GM23248 (cell line): ENCODE measurements at places on chromosomes 5 and 9. TPM values are rescaled to one million over a fixed set of nuclear protein-coding genes. Genes with fewer than 3 reads are reported as not detected.

The ANKRD18A gene
- not detected in 2 replicates for total RNA-seq

The HBEGF gene
- 7.5 and 9.5 TPM in 2 replicates for total RNA-seq

The PAEP gene
- not detected in 2 replicates for total RNA-seq

The NUP155 gene
- total RNA-seq: 23.9 and 24.2 TPM in 2 replicates

The RFX3 gene
- 0.51 and 1.9 TPM in 2 replicates for total RNA-seq

The IRX4 gene
- not detected in 2 replicates for total RNA-seq

The KIF20A gene
- 26.0 and 27.3 TPM in 2 replicates for total RNA-seq

The RAB3C gene
- total RNA-seq: not detected in 2 replicates

The SLC1A1 gene
- total RNA-seq: 45.4 and 47.6 TPM in 2 replicates

The OR13F1 gene
- not detected in 2 replicates for total RNA-seq

The GLRA1 gene
- not detected in 2 replicates for total RNA-seq

The GRPEL2 gene
- 26.3 and 27.0 TPM in 2 replicates for total RNA-seq

The TAS2R1 gene
- total RNA-seq: not detected in 2 replicates

The C9orf43 gene
- 0.13 and 0.76 TPM in 2 replicates for total RNA-seq

The LTC4S gene
- 3.7 and 6.6 TPM in 2 replicates for total RNA-seq

The IL3 gene
- total RNA-seq: not detected in 2 replicates

The PCDHGA3 gene
- total RNA-seq: 7.5 and 7.6 TPM in 2 replicates

The KCNV2 gene
- total RNA-seq: not detected in 2 replicates

The SLC34A3 gene
- not detected in 2 replicates for total RNA-seq

The EEIG1 gene
- total RNA-seq: 6.1 and 29.6 TPM in 2 replicates

The FLT4 gene
- total RNA-seq: 0.76 TPM in 1 of 2 replicates, not detected in the other

The CHSY3 gene
- 2.4 and 4.2 TPM in 2 replicates for total RNA-seq

The APBA1 gene
- total RNA-seq: 4.3 and 11.3 TPM in 2 replicates

The PANK3 gene
- total RNA-seq: 24.2 TPM in 2 replicates

The C9orf152 gene
- total RNA-seq: not detected in 2 replicates

The FREM1 gene
- total RNA-seq: 0.11 and 0.51 TPM in 2 replicates

The IFNB1 gene
- not detected in 2 replicates for total RNA-seq

The WNT8A gene
- not detected in 2 replicates for total RNA-seq
